ENCODE measurements at places on chromosomes 5 and 9. TPM values are rescaled to one million over a fixed set of nuclear protein-coding genes. Genes with fewer than 3 reads are reported as not detected.

The GLDC gene
- total RNA-seq, result 11.3 TPM

DNA sequence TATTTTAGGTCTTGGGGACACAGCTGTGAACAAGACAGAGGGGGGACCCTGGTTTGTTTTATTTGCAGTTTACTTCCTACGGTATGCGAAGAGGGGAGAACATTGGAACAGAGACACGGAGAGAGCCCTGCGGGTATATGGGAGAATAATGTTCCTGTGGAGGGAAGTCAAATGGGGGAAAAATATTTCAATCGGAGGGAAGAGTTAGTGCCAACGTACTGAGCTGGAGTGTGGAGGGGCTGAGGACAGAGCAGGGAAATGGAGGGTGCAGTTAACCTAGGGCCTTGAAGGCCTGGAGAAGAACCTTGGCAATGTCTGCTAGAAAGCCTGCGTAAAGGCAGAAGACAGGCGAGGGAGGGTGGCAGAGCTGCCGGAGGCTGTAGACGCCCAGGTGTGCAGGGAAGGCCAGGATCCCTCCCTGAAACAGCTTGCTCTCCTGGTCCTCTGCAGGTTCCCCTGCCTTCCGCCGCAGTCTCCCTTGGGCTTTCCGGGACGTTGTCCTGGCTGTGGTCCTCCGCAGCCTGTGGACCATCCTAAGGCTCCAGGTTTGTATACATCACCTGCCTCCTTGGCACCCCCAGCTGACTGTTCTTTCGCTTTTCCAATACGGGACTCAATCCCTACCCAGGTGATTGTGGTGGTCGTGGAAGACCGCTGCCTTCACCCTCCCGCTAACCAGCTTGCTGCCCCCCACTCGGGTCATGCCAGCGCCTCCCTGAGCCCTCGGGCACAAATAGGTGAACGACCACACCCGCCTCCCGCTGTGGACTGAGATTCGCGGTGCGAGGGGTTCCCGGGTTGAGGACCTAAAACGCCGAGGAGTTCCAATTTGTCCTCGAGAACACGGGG lies 1.9 kb upstream of the RACK1 start:
- peak overlapping the region; percentile 92 for H3K4me3 ChIP-seq
- no peaks in the 10 kb centered on the region for H3K27me3 ChIP-seq
- peaks cover 17% of the 10 kb centered on the region for H3K36me3 ChIP-seq
- DNase-seq, result no peak
- H3K4me1 ChIP-seq, result peaks cover 47% of the 10 kb centered on the region

- DNase-seq, result no peak
- peaks cover 28% of the 10 kb centered on the region for H3K36me3 ChIP-seq
- H3K27ac ChIP-seq, result peak overlapping the region; percentile 54
- no peaks in the 10 kb centered on the region for H3K27me3 ChIP-seq
- no peak overlapping the region for H3K4me3 ChIP-seq
These were observed 49.7 kb downstream of the BASP1 start for GRCh38 chr5:17267106-17267505.

DNA sequence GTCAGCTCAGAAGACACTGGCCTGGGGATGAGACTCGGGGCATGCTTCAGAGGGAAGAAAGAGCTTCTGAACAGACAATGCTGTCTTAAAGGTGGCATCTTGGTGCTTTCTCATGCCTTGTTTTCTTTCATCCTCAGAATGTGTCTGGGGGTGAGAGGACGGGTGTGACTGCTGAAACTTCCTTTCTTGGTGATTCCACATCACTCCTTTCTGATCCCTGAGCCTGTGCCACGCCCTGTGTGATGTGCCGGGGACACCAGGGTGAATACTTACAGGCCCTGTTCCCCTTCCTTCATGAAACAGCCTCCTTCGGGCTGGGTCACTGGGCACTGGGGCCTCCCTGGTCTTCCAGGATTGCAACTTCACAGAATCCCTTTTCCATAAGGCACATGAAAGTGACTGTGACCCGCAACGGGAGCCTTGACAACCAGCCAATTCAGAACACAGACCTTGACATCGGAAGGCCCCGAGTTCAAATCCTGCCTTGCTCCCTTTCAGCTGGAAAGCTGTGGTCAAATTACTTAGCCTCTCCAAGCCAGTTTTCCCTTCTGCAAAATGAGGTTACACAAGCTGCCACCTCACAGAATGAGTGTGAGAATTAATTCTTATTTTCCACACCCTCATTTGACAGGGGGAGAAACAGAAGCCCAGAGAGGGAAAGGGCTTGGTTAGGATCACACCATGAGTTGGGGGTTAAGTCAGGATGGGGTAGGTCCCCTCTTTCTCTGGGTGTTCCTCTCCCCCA lies 44.1 kb upstream of the IL17B start:
- DNase-seq, result no peak
- H3K27me3 ChIP-seq, result no peaks in the 10 kb centered on the region
- no peaks in the 10 kb centered on the region for H3K36me3 ChIP-seq

GRCh38 chr5:56993241-56993640 lies 41.3 kb upstream of the MIER3 start:
- H3K27ac ChIP-seq, result no peak overlapping the region
- DNase-seq, result no peak
- peaks cover 11% of the 10 kb centered on the region for H3K27me3 ChIP-seq
- H3K4me3 ChIP-seq, result no peak overlapping the region
- no peaks in the 10 kb centered on the region for H3K36me3 ChIP-seq
- no peaks in the 10 kb centered on the region for H3K4me1 ChIP-seq

The DDX4 gene
- total RNA-seq, result not detected

GRCh38 chr5:19928562-19929421 lies 59.2 kb downstream of the CDH18 start:
- no peak overlapping the region for H3K27ac ChIP-seq
- no peak for DNase-seq
- H3K36me3 ChIP-seq, result no peaks in the 10 kb centered on the region
- no peak overlapping the region for H3K4me3 ChIP-seq

GRCh38 chr9:105425816-105426433 lies 21.9 kb upstream of the FSD1L start:
- H3K27me3 ChIP-seq, result no peaks in the 10 kb centered on the region
- no peak overlapping the region for H3K27ac ChIP-seq
- no peaks in the 10 kb centered on the region for H3K36me3 ChIP-seq
- DNase-seq, result no peak
- no peak overlapping the region for H3K4me3 ChIP-seq
- peaks cover 2% of the 10 kb centered on the region for H3K4me1 ChIP-seq

The LCN15 gene
- not detected for total RNA-seq

DNA sequence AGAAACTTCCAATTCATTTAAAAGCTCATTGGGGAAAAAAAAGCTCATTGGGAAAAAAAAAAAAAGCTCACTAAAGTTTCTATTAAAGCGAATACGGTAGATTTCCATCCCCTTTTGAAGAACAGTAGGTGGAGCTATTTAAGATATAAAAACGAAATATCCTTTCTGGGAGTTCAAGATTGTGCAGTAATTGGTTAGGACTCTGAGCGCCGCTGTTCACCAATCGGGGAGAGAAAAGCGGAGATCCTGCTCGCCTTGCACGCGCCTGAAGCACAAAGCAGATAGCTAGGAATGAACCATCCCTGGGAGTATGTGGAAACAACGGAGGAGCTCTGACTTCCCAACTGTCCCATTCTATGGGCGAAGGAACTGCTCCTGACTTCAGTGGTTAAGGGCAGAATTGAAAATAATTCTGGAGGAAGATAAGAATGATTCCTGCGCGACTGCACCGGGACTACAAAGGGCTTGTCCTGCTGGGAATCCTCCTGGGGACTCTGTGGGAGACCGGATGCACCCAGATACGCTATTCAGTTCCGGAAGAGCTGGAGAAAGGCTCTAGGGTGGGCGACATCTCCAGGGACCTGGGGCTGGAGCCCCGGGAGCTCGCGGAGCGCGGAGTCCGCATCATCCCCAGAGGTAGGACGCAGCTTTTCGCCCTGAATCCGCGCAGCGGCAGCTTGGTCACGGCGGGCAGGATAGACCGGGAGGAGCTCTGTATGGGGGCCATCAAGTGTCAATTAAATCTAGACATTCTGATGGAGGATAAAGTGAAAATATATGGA lies at the start of gene PCDHGA12:
Gene PCDHGA12, plus strand, starts transcription at position 176 of the 782 bp plus-strand sequence. Its CDS starts 253 bp downstream, at position 429.
- H3K4me3 ChIP-seq, result no peak within 1 kb of the TSS
- peak within 1 kb of the TSS; percentile 93 for H3K27ac ChIP-seq
- no peaks in the 10 kb centered on the region for H3K4me1 ChIP-seq
- H3K27me3 ChIP-seq, result no peaks in the 10 kb centered on the region
- no peak for DNase-seq
- peaks cover 63% of the 10 kb centered on the region for H3K36me3 ChIP-seq

The TRIM52 gene
- total RNA-seq, result 12.3 TPM
